Stimulated activated CD4-positive, alpha-beta T cell treated with anti-CD3 and anti-CD28 coated beads, Interleukin-1b, Interleukin-23, amount 100 ng/mL, for 1 hour (primary cell): ENCODE measurements at places on chromosomes 3 and 15.

GRCh38 chr3:187321766-187322165 lies 30.2 kb upstream of the MASP1 start:
- no peak for DNase-seq

DNA sequence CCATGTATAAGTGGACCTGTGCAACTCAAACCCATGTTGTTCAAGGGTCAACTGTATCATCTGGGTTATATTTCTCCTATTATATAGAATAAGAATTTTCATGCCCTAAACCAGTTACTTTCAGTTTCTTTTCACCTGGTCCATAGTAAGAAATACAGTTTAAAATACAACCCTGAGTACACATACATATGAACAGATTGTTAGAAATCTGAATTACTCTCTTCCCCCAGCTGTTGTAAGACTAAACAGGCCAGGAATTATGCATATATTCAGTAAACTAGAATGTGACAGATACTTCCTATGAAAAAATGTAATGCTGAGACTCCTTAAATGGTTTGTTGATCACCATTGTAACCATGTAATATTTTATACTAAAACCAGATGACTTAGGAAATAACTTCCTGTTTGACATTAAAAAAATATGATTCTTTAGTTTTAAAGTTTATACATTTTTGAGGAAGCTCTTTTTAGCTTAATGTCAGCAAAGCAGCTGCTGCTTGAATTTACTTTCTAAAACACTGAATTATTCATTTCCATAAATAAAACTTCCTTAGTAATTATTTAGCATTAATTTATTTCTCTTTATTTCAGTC lies 52.5 kb upstream of the ZCWPW2 start:
- DNase-seq, result no peak

GRCh38 chr3:127197300-127198189 lies 4.6 kb downstream of the PRR23E start:
- no peak for DNase-seq

- no peak for DNase-seq
Measured at GRCh38 chr3:111027868-111028267, 43.7 kb upstream of the NECTIN3 start.

GRCh38 chr3:15845475-15845874 lies 47.7 kb upstream of the ANKRD28 start:
- DNase-seq, result no peak

- no peak for DNase-seq
Measured at GRCh38 chr3:64759811-64760210, 72.0 kb upstream of the ADAMTS9 start.

- no peak for DNase-seq
Measured at GRCh38 chr3:89925976-89926375, 818.6 kb downstream of the EPHA3 start.

DNA sequence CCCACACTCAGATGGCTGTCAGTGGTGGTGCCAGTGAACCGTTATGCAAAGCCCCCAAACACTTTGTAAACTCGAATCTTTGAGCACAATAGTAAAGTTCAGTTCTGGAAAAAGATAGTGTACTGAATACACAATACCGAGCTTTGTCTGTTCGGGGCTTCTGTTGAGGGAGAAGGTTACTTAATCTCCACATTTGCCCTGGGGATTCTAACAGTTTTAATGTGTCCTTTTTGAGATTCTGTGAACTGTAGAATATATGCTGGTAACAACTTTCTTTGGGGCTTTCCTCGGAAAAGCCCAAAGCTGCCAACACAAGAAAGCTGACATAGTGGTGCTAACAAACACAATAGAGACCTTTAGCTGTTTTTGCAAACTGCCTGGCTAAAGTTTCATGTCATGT lies 686.5 kb downstream of the ROBO1 start:
- no peak for DNase-seq

- DNase-seq, result no peak
Measured at GRCh38 chr15:65421360-65422215, 1.2 kb downstream of the IGDCC4 start.

- DNase-seq, result no peak
Measured at GRCh38 chr3:40876496-40876895, 322.8 kb upstream of the CTNNB1 start.

DNA sequence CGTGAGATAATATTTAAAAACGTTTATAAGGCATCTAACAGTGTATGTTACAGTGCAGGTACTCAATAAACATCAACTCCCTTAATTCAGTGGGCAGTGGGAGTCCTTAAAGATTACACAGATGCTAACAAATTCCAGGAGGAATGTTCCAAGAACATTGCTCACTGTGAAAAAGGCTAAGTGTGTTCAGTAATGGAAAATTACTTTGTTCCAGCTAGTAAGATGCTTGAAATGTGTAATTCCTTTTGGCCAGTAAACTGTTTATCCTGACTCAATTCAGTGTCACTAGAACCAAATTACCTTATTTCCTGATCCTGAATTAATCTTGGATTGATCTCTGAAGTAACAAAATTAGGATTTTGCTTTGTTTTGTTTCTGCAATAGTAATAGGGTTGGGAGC lies 54.2 kb upstream of the SEMA6D start:
- DNase-seq, result no peak

GRCh38 chr15:28994142-28994830 lies 108.5 kb downstream of the APBA2 start:
- no peak for DNase-seq

DNA sequence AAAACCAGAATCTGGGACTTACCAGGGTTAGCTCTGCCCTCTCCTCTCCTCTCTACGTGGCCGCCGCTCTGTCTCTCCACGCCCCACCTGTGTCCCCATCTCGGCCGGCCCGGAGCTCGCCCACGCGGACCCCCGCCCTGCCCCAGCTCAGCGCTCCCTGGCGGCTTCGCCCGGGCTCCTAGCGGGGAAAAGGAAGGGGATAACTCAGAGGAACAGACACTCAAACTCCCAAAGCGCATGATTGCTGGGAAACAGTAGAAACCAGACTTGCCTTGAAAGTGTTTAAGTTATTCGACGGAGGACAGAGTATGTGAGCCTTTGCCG lies 5.4 kb downstream of the ISL2 start:
- no peak for DNase-seq

DNA sequence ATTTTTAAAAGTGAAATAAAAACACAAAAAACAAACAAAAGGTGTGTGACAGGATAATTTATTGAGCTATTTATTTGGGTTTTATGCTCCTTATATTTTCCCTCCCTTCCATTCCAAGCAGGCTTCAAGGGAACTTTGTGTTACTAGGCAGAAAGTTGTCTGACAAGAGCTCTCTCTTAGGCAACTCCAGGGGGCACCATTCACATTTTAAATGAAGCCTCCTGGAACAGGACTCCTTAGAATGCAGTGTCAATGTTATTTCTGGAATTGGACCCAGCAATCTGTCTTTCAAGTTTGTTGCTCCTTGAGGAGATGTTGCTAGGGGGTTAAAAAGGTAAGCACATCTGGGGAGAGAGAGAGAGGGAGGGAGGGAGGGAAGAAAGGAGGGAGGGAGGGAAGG lies 5.4 kb upstream of the RFX7 start:
- no peak for DNase-seq

DNA sequence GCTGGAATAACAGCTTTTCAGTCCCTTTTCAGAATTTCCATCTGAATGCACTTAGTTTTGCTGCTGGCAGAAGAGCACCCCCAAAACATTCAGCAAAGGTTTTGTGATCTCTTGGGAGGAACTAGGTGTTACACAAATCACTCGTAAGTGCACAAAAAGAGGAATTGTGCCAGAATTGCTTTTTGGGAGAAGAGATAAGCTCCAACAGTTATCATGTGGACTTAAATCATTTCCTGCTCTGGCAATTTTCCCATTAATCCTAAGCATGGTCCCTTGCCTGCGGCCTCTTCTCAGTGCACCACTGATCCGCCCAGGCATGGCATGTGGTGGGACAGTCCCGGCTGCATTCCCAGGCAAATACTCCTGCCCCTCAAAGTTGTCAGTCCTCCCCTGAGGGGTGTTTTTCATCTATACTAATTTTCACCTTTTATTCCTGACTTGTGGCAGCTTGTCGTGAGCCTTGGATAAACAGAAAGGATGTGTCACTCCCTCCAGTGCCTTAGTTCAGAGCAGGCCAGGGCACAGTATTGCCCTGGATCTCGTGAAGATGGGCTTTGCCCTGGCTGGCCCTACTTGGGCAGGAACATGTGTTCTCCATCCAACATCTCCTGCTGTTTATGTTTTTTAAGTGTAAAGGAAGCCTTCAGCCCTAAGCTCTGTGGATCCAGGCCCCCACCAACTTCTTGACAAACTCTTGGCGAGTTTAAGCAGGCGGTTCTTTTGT lies 44.6 kb upstream of the VILL start:
- no peak for DNase-seq

DNA sequence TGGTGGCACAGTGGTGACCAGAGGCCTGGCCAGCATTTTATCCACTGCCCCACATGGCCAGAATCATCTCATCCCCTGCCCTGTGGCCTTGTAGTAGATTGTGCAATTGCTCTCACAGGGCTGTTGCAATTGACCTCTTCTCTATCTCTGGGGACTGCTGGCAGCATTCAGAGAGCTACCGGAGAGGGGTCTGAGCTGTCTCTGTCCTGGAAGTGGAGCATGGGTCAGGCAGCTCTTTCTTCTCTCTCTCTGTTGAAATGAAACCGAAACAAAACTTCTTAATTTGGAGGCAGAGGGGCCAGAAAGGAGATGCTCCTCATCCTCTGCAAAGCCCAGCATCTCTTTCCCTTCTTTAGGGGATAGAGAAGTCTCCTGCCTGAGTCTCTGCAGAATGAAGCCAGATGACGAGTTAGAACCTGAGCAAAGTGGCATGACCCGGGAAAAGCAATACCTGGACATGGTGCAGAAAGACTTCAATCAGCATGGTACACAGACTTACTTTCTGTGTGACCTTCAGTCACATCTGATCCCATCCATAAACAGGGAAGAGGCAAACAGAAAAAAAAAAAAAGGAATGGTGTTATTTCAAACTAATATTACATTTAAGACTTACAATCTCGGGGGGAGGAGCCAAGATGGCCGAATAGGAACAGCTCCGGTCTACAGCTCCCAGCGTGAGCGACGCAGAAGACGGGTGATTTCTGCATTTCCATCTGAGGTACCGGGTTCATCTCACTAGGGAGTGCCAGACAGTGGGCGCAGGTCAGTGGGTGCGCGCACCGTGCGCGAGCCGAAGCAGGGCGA lies 144.5 kb upstream of the BCL6 start:
- DNase-seq, result no peak
